IPS DF 6.9 (cell line): ENCODE measurements at places on chromosomes 16 and 17.

DNA sequence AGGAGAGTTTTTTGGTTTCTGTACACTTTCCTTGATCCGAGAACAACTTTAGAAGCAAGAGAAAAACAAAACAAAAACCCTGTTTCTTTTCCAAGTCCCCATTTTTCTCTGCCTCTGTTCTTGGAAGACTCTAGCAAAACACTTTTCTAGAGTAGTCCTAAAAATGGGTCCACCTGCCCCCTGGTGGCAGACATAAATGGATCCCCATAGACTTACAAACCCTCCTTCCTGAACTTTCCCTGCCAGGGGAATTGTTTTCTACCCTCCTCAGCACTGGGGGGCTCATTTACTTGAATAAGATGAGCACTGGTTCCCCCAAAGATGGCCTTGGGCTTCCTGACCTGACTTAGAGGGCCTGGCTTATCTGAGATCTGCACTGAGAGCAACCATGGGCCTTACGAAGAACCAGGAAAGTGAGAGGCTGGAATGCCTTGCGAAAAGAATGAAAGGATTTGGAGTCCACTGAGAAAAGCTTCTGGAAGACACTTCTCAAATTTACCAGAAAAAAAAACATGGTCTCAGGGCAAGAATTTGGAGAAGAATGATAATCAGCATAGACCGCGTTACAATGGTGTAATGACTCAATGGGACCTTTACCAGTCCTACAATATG is 48.0 kb upstream of the CDYL2 start:
- peak; percentile 22 for DNase-seq

DNA sequence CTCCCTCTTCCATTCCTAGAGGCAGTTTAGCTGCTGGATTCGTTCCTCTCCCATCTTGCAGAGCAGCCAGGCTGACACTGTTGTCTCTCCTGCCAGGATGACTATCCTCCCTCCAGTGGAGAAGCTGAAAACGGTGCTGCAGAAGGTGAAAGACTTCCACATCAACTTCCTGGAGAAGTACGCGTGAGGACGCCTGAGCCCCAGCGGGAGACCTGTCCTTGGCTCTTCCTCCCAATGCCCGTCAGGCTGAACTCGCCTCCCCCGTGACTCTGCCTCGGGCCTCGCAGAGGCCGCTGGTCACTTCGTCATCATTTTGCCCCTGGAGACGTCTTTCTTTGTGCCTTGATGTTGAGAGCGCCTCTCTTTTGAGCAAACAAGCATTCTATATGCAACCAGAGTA is 44.6 kb downstream of the GPT2 start:
- no peak for DNase-seq

DNA sequence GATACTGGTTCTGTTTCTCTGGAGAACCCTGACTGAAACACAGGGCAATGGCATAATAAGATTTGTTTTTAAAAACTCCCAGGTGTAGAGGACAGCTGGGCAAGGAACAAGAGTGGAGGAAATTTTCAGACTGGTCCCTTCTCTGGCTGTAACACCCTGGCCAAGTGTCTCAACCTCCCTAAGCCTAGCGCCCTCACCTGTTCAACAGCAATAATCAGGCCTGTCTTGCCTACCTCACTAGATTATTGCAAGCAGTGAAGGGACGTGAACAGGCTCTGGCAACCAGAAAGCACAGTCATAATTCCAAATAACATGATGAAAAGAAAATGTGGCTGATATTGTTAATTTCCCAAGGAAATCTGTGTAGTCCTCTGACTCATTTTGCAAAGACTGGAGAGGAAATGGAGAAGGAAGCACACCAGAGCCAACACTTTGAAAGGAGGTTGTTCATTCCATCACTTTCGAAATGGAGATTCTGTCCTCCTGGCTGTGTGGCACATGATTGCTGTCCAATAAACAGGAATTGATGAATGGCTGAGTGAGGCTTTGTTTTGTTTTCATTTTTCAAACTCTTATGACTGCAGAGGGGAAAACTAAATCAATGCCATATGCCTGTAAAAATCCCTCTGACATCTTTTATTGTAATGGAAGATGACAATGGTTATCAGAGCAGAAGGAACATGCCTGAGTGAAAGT is 87.5 kb upstream of the HLF start:
- no peak for DNase-seq

- DNase-seq = no peak
Measured at GRCh38 chr17:46732160-46732559, 86.3 kb downstream of the WNT3 start.

DNA sequence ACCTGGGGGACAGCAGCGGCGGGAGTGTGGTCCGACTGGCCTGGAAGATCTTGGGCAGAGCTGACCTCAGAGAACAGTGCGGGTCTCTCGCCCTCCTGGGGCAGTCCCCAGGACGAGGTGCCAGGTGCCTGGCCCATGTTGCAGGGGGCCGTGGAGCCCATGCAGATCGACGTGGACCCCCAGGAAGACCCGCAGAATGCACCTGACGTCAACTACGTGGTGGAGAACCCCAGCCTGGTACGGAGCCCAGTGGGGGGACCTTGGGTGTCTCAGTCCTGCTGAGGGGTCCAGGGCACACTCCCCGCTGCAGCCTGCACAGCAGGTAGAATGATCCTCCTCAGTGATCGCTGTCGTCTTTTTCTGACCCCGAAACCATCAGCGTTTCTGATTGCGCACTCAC is 1.4 kb downstream of the GPS1 start:
- DNase-seq = no peak

GRCh38 chr16:82980810-82981209 is 354.0 kb downstream of the CDH13 start:
- DNase-seq = no peak

DNA sequence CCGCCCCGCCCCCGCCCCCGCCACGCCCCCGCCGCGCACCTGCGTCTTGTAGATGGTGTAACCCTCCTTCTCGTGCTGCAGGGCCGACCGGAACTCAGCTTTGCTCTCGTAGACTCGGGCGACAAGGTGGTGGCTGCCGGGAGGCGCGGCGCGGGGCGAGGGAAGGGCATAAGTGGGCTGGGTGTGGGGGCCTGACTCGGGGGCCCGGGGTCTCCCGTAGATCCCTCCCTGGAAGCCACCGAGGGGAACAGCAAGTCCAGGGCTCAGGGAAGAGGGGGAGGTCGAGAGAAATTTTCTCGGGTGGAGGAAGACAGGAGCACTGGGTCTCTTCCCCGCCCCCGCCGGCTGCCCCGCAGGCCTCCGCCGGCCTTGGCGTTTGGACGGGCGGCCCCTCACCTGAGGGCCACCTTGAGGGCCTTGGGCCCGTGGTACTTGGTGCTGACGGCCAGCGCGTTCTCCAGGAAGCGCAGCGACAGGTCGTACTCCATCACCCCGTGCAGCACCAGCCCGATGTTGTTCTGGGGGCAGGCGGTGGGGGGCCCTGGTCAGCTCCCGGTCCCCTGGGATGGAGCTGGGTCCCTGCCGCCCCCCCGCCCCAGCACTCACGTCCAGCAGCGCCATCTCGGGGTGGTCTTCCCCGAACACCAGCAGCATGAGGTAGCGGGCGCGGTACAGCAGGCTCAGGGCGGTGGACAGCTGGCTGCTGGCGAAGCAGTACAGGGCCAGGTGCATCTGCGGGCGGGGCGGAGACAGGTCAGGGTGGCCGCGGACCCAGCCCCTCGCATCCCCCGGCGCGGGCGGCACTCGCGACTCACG is 19.4 kb downstream of the CLUH start:
- no peak for DNase-seq

GRCh38 chr16:28596840-28597691 is at the start of gene SULT1A2:
Gene SULT1A2, minus strand, starts transcription at chr16:28597050. Its CDS starts 1,120 bp downstream, at chr16:28595930.
- DNase-seq = no peak

GRCh38 chr17:64692187-64692586 is 30.1 kb upstream of the SMURF2 start:
- DNase-seq = no peak

DNA sequence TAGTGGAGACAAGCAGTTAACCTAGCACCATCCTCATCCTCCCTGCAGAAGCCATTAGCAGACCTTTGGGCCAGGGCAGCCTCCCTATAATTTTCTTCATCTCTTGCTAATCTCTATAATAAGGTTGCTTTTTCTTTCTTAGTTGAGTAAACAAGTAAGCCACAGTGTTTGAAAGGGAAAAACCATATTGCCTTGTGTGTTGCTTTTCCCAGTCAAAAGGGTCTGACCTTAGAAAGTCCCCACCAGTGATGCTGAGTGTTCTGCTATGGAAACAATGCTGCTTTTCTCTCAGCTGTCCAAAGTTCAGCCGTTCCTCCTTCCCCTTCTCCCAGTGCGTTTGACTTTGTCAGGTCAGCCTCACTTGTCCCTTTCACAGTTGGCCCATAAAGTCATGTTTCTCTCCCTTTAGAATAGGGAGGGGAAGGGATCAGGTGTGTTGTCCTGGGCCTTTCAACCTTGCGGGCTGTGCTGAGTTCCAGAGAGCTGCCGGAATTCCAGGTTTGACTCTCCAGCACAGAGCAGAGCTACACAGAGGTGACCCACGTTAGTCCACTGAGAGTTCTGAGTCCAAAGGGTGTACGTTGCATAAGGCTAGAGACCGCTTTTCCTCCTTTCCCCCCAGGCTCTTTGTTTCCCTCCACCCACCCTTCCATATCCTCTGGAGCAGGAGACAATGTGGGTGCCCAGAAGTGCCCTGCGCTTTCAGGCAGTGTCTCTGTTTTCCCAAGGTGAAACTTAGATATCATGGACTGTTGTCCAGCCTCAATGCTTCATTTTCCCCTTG is 15.9 kb upstream of the CLEC18C start:
- no peak for DNase-seq

GRCh38 chr16:48820379-48820778 is 210.4 kb upstream of the N4BP1 start:
- no peak for DNase-seq

GRCh38 chr17:67478401-67479041 is 101.4 kb downstream of the PITPNC1 start:
- no peak for DNase-seq

GRCh38 chr16:67275321-67275720 is 4.0 kb upstream of the PLEKHG4 start:
- DNase-seq = no peak

DNA sequence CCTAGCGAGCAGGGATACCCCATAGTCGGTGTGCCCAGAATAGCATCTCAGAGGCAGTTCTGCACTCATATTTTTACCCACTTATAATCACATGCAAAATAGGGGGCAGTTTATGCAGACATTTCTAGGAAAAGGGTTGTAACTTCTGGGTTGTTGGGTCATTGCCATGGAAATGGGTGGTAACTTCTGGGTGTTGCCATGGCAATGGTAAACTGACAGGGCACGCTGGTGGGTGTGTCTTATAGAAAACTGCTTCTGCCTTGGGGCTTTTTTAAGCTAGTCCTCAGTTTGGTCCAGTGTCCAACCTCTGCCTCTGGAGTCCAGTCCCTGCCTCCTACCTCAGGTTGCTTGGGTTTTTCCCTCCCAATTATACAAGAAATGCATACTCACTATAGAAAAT is 7.4 kb upstream of the SPAG9 start:
- no peak for DNase-seq

GRCh38 chr17:73192206-73192893 is 505 bp upstream of the COG1 start:
- no peak for DNase-seq

- DNase-seq = no peak
Measured at GRCh38 chr17:6994118-6994598, 1.7 kb upstream of the ALOX12 start.

DNA sequence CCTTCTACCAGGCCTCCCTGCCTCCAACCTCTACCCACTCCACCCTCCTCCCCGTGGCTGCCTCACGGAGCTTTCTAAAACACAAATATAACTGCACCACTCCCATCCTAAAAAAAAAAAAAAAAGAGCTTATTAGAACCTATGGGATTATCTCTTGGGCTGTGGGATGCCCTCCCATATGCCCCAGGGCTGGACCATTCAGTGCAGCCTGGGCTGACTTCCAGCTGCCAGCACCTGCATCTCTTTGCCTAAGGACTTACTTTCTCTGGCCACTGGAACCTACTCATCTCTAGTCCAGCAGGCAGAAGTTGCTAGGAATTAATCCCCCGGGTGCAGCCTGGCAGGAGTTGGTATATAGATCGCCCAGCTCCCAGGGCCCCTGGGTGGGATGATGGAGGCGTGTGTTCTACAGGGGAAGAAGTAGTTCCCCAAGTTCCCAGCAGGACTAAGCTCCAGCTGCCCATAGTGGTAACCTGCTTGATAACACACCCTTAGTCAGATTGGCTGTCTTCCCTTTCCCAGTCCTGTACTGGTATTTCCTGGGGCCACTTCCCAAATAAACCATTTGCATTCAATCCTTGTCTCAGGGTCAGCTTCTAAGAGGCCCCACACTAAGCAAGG is 10.3 kb downstream of the MPP3 start:
- DNase-seq = no peak

DNA sequence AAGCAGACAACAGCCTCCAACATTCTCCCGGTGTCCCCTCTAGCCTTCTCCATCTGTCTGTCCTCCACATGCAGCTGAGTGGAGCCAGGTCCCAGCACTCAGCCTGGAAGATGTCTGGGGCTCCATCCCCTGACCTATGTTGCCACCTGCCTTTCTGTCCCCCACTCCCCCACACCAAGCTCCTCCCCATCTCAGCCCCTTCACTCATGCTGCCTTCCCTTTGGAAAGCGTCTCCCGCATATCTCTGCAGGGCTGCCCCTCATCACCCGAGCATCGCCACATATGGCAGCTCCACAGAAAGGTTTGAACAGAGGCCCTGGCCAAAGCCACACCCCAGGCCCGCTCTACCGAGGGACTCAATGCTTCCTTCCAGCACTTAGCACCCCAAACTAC is 24.2 kb downstream of the NSMCE1 start:
- DNase-seq = no peak

DNA sequence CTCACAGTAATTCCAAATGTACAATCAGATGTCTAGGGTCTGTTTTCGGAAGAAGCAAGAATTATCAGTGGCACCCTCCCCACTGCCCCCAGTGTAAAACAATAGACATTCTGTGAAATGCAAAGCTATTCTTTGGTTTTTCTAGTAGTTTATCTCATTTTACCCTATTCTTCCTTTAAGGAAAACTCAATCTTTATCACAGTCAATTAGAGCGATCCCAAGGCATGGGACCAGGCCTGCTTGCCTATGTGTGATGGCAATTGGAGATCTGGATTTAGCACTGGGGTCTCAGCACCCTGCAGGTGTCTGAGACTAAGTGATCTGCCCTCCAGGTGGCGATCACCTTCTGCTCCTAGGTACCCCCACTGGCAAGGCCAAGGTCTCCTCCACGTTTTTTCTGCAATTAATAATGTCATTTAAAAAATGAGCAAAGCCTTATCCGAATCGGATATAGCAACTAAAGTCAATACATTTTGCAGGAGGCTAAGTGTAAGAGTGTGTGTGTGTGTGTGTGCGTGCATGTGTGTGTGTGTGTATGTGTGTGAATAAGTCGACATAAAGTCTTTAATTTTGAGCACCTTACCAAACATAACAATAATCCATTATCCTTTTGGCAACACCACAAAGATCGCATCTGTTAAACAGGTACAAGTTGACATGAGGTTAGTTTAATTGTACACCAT is 59.7 kb downstream of the HLF start:
- no peak for DNase-seq

- DNase-seq = no peak
Measured at GRCh38 chr16:68216240-68216639, 19.7 kb downstream of the ESRP2 start.

DNA sequence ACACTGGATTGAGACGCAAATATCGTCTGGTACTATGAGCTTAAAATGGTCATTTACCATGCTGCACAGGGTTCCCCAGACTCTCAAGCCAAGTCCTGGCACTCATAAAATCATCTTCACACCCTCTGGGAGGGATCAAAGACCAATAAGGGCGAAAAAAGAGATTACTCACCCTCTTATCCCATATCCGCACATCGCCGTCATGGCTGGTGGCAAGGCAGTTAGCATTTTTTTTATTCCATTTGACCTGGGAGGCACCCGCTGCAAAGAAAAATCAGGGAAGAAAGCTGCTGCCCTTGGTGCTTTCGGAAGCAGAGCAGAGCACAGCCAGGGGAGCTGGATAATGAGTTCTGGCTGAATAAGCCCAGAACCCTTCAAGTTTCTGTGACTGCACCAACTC is 42.4 kb downstream of the WDR59 start:
- DNase-seq = no peak
